Epithelial cell of alveolus of lung (primary cell): ENCODE measurements at places on chromosomes 5 and 9. TPM values are rescaled to one million over a fixed set of nuclear protein-coding genes. Genes with fewer than 3 reads are reported as not detected.

LEAP2 gene
- 0.32 TPM in 1 of 2 replicates, not detected in the other for total RNA-seq

PHYHD1 gene
- 11.9 and 16.9 TPM in 2 replicates for total RNA-seq

TSTD2 gene
- total RNA-seq, result 8.0 and 10.2 TPM in 2 replicates

ANKRD31 gene
- under 0.01 TPM in 2 replicates for total RNA-seq

SPINK4 gene
- not detected in 2 replicates for total RNA-seq

ARAP3 gene
- 8.0 and 16.4 TPM in 2 replicates for total RNA-seq

PCDHGA2 gene
- 0.39 and 3.8 TPM in 2 replicates for total RNA-seq

IL12B gene
- not detected in 2 replicates for total RNA-seq

PCDHGA3 gene
- 0.65 and 0.72 TPM in 2 replicates for total RNA-seq

PCDHGB1 gene
- total RNA-seq, result 0.39 and 2.2 TPM in 2 replicates

GABBR2 gene
- 4.2 and 7.4 TPM in 2 replicates for total RNA-seq

DHFR gene
- 24.1 and 36.1 TPM in 2 replicates for total RNA-seq

CDKN2A gene
- 0.64 and 8.3 TPM in 2 replicates for total RNA-seq

DMRT3 gene
- not detected in 2 replicates for total RNA-seq

LCN9 gene
- total RNA-seq, result not detected in 2 replicates

SHB gene
- 12.3 and 16.5 TPM in 2 replicates for total RNA-seq

RECK gene
- 8.9 and 15.7 TPM in 2 replicates for total RNA-seq

PTGDS gene
- 0.39 and 78.2 TPM in 2 replicates for total RNA-seq

MRPL50 gene
- total RNA-seq, result 7.9 and 10.3 TPM in 2 replicates
